ENCODE measurements at places on chromosomes 6 and 20. TPM values are rescaled to one million over a fixed set of nuclear protein-coding genes. Genes with fewer than 3 reads are reported as not detected.
A peak's percentile ranks its signal among the peaks of the same experiment; 100 is the strongest.

- no peak overlapping the region for H3K27ac ChIP-seq
- H3K36me3 ChIP-seq = no peaks in the 10 kb centered on the region
- DNase-seq = no peak
- no peak overlapping the region for H3K4me3 ChIP-seq
- no peaks in the 10 kb centered on the region for H3K4me1 ChIP-seq
- no peaks in the 10 kb centered on the region for H3K27me3 ChIP-seq
Observed at GRCh38 chr20:43408848-43409576, 48.7 kb upstream of the SRSF6 start.

GRCh38 chr6:10882657-10883171 is 873 bp upstream of the GCM2 start:
- H3K4me3 ChIP-seq = no peak overlapping the region
- H3K36me3 ChIP-seq = no peaks in the 10 kb centered on the region
- DNase-seq = no peak
- no peaks in the 10 kb centered on the region for H3K27me3 ChIP-seq
- peaks cover 5% of the 10 kb centered on the region for H3K4me1 ChIP-seq

GRCh38 chr20:25058051-25058846 is at the start of gene ACSS1:
ACSS1 (minus strand) TSS chr20:25058139; CDS start chr20:25058102, 37 bp downstream.
- peak; percentile 43 for DNase-seq
- H3K27me3 ChIP-seq = no peaks in the 10 kb centered on the region
- peak within 1 kb of the TSS; percentile 95 for H3K27ac ChIP-seq
- H3K4me3 ChIP-seq = peak within 1 kb of the TSS; percentile 82
- H3K4me1 ChIP-seq = peaks cover 49% of the 10 kb centered on the region

DNA sequence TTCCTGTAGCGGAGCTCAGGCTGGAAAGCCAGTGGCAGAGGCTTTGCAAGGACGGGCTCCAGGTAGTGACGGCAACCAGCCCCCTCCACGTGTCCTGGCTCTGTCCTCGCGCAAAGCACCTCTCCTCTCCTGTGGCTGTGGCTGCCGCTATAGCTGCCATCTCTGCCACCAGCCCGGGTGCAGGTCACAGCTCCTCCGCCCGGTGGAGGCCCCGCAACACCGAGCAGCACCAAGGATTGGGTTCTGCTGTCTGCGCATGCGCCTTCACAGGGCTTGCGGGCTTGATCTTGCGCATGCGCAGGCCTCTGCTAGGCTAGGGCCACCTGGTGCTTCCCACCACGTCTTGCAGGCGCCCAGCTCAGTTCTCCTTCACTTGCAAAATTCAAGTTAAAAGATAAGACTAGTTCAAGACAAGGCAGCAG is 625.4 kb downstream of the QKI start:
- H3K4me1 ChIP-seq = no peaks in the 10 kb centered on the region
- H3K4me3 ChIP-seq = no peak overlapping the region
- H3K27ac ChIP-seq = no peak overlapping the region
- H3K36me3 ChIP-seq = no peaks in the 10 kb centered on the region
- H3K27me3 ChIP-seq = no peaks in the 10 kb centered on the region
- DNase-seq = no peak

- H3K4me3 ChIP-seq = no peak within 1 kb of the TSS
- DNase-seq = no peak
- H3K27ac ChIP-seq = peak within 1 kb of the TSS; percentile 43
- no peaks in the 10 kb centered on the region for H3K27me3 ChIP-seq
Observed at GRCh38 chr20:63696628-63697356, at the start of gene TNFRSF6B. TNFRSF6B (plus strand) TSS chr20:63696652; CDS start chr20:63696768, 116 bp downstream.

GRCh38 chr6:89895276-89895874 is 1.1 kb downstream of the GJA10 start:
- H3K4me3 ChIP-seq = no peak overlapping the region
- no peaks in the 10 kb centered on the region for H3K27me3 ChIP-seq
- H3K36me3 ChIP-seq = no peaks in the 10 kb centered on the region
- no peak overlapping the region for H3K27ac ChIP-seq
- DNase-seq = no peak

DNA sequence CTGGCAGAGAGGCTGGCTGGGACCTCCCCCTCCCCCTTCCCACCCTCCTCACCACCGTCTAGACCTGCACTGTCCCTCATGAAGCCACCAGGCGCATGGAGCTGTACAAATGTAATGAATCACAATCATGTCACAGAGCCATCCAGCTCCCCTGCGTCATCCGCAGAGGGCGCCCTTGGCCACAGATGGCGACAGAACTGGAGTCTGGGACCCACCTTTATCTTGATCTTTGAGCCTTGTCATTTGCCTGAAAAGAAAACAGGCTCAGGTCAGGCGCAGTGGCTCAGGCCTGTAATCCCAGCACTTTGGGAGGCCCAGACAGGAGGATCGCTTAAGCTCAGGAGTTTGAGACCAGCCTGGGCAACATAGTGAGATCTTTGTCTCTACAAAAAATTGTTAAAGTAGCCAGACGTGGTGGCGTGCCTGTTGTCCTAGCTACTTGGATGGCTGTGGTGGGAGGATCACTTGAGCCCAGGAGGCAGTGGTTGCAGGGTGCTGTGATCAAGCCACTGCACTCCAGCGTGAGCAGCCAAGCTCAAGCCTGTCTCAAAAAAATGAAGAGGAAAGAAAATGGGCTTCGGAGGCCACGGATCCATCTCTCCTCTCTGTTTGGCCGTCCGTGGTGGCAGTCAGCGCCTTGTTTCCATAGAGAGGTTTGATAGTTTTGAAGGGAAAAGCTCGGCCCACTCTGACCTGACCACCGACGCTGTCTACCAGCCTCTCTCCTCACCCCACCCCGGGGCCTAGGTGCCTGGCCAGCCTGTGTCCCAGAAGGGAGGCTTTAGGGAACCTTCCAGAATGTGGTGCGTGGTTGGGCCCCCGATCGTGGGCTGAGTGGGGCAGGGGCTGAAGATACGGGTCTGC is 6.2 kb downstream of the COL9A3 start:
- no peak for DNase-seq
- H3K4me1 ChIP-seq = no peaks in the 10 kb centered on the region
- H3K36me3 ChIP-seq = peaks cover 41% of the 10 kb centered on the region
- no peak overlapping the region for H3K4me3 ChIP-seq
- peak overlapping the region; percentile 50 for H3K27ac ChIP-seq
- H3K27me3 ChIP-seq = no peaks in the 10 kb centered on the region

DNA sequence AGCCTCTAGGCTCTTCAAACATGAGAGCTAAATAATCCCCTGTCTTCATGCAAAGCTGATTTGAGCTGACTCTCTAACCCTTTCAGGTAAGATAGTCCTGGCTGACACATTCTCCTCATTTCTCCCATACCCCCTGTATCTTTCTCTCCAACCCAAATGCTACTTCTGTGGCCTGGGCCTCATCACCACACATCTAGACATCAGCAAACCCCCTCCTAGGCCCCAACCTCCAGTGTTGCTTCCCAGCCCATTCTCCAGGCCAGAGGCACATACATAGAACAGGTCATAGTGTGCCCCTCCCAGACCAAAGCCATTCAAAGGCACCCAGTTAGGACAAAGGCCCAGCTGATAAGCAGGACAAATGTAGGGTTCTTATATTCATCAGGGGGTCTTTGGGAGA is 84.9 kb downstream of the ANKRD60 start:
- no peaks in the 10 kb centered on the region for H3K36me3 ChIP-seq
- DNase-seq = no peak
- H3K27ac ChIP-seq = no peak overlapping the region
- no peak overlapping the region for H3K4me3 ChIP-seq

- H3K4me3 ChIP-seq = no peak overlapping the region
- H3K4me1 ChIP-seq = no peaks in the 10 kb centered on the region
- no peak for DNase-seq
- H3K36me3 ChIP-seq = no peaks in the 10 kb centered on the region
Observed at GRCh38 chr20:11112832-11113231, 439.0 kb upstream of the JAG1 start.

- H3K27ac ChIP-seq = no peak overlapping the region
- no peak overlapping the region for H3K4me3 ChIP-seq
- H3K4me1 ChIP-seq = no peaks in the 10 kb centered on the region
- no peak for DNase-seq
Observed at GRCh38 chr6:30894935-30895334, 10.6 kb downstream of the DDR1 start.

GRCh38 chr6:4598384-4598995 is 177.7 kb upstream of the CDYL start:
- no peak overlapping the region for H3K4me3 ChIP-seq
- no peak for DNase-seq
- no peaks in the 10 kb centered on the region for H3K36me3 ChIP-seq
- H3K27me3 ChIP-seq = no peaks in the 10 kb centered on the region
- H3K27ac ChIP-seq = no peak overlapping the region
- no peaks in the 10 kb centered on the region for H3K4me1 ChIP-seq

GRCh38 chr20:57555457-57556184 is 5.3 kb upstream of the PCK1 start:
- no peak overlapping the region for H3K4me3 ChIP-seq
- no peaks in the 10 kb centered on the region for H3K36me3 ChIP-seq
- peaks cover 45% of the 10 kb centered on the region for H3K27me3 ChIP-seq
- no peak overlapping the region for H3K27ac ChIP-seq
- no peaks in the 10 kb centered on the region for H3K4me1 ChIP-seq
- DNase-seq = no peak

GRCh38 chr6:167676000-167676665 is 150.6 kb upstream of the AFDN start:
- H3K27me3 ChIP-seq = peaks cover 53% of the 10 kb centered on the region
- H3K4me3 ChIP-seq = no peak overlapping the region
- H3K4me1 ChIP-seq = peaks cover 9% of the 10 kb centered on the region
- peak overlapping the region; percentile 27 for H3K27ac ChIP-seq
- DNase-seq = no peak

DNA sequence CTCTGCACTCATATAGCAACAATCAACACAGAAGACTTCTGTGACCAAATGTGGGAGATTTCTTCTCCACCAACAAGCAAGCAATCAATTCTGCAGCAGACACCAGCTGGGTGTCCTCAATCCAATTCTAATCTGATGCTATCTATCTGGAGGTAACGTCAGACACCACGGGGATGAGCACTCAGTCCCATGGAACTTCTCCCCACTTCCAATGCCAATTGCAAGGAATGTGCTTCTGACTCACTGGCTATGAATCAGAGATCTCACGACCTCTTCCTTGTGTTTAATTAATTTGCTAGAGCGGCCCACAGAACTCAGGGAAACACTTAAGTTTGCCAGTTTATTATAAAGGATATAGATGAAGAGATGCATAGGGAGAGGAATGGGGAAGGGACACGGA is 103.5 kb upstream of the SIRPG start:
- H3K27me3 ChIP-seq = no peaks in the 10 kb centered on the region
- no peaks in the 10 kb centered on the region for H3K36me3 ChIP-seq
- H3K4me1 ChIP-seq = no peaks in the 10 kb centered on the region
- DNase-seq = no peak
- no peak overlapping the region for H3K27ac ChIP-seq

GRCh38 chr6:44100088-44100550 is 27.1 kb downstream of the MRPL14 start:
- no peaks in the 10 kb centered on the region for H3K27me3 ChIP-seq
- no peaks in the 10 kb centered on the region for H3K4me1 ChIP-seq
- H3K27ac ChIP-seq = no peak overlapping the region
- DNase-seq = no peak
- no peaks in the 10 kb centered on the region for H3K36me3 ChIP-seq

- no peak overlapping the region for H3K27ac ChIP-seq
- H3K4me1 ChIP-seq = no peaks in the 10 kb centered on the region
- DNase-seq = no peak
- peaks cover 43% of the 10 kb centered on the region for H3K36me3 ChIP-seq
Observed at GRCh38 chr20:58260006-58260405, 31.6 kb upstream of the ANKRD60 start.

DNA sequence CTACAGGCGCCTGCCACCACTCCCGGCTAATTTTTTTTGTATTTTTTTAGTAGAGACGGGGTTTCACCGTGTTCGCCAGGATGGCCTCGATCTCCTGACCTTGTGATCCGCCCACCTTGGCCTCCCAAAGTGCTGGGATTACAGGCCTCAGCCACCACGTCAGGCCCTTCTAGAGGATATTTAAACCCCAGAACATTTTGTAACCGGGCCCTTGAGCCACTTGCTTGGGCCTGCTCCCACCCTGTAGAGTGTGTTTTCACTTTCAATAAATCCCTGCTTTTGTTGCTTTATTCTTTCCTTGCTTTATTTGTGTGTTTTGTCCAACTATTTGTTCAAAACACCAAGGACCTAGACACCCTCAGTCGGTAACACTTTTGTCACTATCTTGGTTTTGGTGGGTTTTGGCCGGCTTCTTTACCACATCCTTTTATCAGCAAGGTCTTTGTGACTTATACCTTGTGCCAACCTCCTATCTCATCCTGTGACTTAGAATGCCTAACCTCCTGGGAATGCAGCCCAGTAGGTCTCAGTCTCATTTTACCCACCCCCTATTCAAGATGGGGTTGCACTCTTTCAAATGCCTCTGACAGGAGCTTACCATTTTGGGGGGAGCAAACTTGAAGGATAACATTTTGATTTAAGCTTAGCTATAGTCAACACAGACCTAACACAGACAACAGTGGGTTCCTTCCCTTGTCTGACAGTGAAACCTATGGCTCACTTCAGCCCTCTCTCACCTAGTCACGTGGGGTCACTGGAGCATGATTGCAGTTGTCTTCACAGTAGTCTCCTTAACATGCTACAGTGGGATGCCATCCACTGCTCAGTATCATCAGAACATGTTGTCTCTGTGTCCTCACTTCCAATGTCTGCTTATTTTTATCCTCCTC is 27.9 kb upstream of the KIF6 start:
- H3K36me3 ChIP-seq = no peaks in the 10 kb centered on the region
- no peak overlapping the region for H3K4me3 ChIP-seq
- H3K27ac ChIP-seq = peak overlapping the region; percentile 64
- H3K27me3 ChIP-seq = no peaks in the 10 kb centered on the region
- DNase-seq = no peak

DNA sequence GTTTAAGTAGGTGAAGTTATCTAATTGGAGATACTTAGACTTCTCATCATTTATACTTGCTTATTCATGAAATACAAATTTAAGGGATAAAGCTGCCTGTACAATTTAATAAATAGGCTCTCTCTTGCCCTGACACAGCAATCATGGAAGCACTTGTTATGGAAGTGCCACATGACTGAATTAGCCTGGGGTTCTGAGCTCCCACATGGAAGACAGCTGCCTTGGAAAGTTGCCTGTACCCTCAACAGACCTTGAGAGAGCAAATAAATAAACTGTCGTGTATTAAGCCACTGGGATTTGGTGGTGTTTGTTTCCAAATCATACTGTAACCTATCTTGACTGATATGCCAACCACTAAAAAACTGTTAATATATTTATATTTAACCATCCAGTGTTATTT is 87.0 kb upstream of the RSPO3 start:
- no peaks in the 10 kb centered on the region for H3K27me3 ChIP-seq
- H3K36me3 ChIP-seq = no peaks in the 10 kb centered on the region
- DNase-seq = no peak
- no peaks in the 10 kb centered on the region for H3K4me1 ChIP-seq
- no peak overlapping the region for H3K4me3 ChIP-seq

DNA sequence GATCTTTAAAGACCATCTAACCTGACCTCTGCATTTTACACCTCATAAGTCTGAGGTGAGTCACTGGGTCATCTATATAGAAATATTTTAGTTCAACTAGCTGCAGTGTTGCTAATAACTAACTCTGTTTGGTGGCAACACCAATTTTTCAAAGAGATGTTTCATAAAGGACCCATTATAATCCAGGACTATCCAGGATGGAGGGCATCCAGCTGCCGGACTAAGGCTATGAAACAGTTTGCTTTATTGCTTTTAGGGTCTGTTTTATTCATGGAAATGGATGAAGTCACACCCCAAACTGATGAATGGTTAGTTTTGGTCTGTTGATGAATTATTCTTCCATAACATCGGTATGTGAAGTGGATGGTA is 204.2 kb upstream of the GMDS start:
- no peak overlapping the region for H3K4me3 ChIP-seq
- H3K27ac ChIP-seq = no peak overlapping the region
- no peaks in the 10 kb centered on the region for H3K4me1 ChIP-seq
- DNase-seq = no peak
- H3K27me3 ChIP-seq = no peaks in the 10 kb centered on the region

MOG gene
- total RNA-seq = not detected

HACE1 gene
- total RNA-seq = 30.8 TPM

TAF4 gene
- total RNA-seq = 11.6 TPM
